H9 (cell line): ENCODE measurements at places on chromosomes 4 and X. TPM values are rescaled to one million over a fixed set of nuclear protein-coding genes. Genes with fewer than 3 reads are reported as not detected.

DNA sequence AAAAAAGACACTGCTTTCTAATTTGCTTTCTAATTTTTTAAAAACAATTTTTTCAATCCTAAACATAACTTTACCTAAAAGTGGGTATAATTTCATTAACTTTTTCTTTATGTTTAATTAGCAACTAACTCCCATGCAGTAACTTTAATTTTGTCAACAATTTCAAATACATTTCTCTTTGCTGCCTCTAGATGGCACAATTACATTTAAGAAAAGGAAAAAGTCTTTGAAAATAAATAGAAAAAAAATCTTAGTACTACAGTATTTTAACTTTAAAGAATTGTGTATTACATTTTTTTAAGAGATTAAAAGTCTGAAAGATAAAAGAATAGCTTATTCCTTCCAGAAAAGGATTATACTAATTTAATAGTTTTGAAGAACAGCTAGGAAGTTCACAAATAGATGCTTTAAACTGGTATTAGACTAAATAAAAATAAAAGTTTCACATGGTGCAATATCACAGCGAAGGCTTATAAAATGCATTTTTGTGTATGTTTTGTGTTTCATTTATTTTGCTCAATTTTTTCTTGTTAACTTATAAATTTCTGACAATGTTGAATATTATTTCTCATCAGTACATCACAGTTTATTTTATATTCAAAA lies 105.1 kb downstream of the ADGRA3 start:
- DNase-seq = no peak

- no peak for DNase-seq
These were observed 72.1 kb upstream of the DOCK11 start for GRCh38 chrX:118423558-118423957.

DNA sequence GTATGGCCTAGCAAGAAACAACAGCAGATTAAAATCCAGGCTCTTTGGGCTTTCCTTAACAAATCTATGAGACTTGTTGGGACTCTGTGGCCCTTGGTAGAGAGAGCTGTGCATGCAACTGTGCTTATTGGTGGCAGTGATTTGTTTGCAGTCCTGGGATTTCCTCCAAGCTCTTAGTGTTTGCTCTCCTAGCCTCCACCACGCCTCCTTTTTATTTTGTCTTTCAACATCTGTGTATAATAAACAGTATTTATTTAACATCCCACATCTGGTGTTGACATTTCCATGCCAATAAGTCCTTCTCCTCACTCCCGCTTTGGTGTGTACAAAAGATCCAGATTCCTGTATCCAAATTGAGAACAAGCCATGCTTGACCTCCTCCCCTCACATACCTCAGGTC lies 3.1 kb downstream of the TNMD start:
- DNase-seq = no peak

DNA sequence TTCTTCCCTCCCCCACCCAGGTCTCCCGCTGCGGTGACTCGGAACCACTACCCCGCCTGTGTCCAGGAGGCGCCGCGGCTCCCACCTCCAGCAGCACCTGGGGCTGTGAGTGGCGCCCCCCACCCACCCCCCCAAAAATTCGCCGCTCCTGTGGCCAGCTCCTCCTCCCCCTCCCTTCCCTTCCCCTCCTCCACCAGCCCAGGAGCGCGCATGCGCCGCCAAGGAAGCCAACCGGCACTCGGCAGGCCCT lies 278 bp downstream of the CLOCK start:
- no peak for DNase-seq

DNA sequence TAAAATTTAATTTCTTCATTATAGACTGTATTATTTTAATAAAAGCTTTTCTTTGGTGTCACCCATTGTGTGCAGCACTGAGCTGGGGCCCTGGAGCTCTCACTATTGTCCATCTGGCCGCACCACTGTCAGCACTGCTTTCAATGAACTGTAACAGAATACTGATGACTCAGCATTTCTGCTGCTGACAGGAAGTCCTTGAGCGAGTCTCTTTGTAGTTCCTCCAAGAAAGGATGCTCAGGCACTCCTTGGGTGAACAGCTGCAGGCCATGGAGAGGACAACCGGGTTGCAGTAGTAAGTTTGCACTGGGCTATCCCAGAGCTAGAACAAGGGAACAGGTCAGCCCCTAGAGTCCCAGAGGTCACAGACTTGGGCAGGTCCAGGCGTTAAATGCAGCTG lies 81.6 kb downstream of the SORBS2 start:
- no peak for DNase-seq

Gene GAGE12H
- total RNA-seq = not detected in 2 replicates

Gene GPR34
- not detected in 2 replicates for total RNA-seq

Gene DKC1
- 160 and 164 TPM in 2 replicates for total RNA-seq

GRCh38 chr4:138334346-138335016 lies 92.3 kb upstream of the SLC7A11 start:
- no peak for DNase-seq

- DNase-seq = no peak
These were observed 18.0 kb upstream of the UBA1 start for GRCh38 chrX:47175588-47175980.

Gene PHEX
- 0.11 and 0.15 TPM in 2 replicates for total RNA-seq

DNA sequence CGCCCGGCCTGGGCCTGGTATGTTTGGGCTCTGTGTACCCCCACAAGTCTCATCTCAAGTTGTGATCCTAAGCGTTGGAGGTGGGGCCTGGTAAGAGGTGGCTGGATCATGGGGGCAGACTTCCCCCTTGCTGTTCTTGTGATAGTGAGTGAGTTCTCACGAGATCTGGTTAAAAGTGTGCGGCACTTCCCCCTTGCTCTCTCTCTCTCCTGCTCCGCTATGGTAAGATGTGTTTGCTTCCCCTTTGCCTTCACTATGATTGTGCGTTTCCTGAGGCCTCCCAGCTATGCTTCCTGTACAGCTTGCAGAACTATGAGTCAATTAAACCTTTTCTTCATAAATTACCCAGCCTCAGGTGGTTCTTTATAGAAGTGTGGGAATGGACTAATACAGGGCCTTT lies 53.0 kb downstream of the CHST7 start:
- DNase-seq = no peak

- no peak for DNase-seq
These were observed 6.1 kb downstream of the SLC7A11 start for GRCh38 chr4:138236037-138236436.

Gene NLGN3
- 3.5 and 3.6 TPM in 2 replicates for total RNA-seq

GRCh38 chr4:154854362-154854761 lies 73.3 kb downstream of the RBM46 start:
- DNase-seq = no peak

Gene RHOH
- 7.1 and 8.2 TPM in 2 replicates for total RNA-seq

Gene DAPP1
- total RNA-seq = not detected in 2 replicates

DNA sequence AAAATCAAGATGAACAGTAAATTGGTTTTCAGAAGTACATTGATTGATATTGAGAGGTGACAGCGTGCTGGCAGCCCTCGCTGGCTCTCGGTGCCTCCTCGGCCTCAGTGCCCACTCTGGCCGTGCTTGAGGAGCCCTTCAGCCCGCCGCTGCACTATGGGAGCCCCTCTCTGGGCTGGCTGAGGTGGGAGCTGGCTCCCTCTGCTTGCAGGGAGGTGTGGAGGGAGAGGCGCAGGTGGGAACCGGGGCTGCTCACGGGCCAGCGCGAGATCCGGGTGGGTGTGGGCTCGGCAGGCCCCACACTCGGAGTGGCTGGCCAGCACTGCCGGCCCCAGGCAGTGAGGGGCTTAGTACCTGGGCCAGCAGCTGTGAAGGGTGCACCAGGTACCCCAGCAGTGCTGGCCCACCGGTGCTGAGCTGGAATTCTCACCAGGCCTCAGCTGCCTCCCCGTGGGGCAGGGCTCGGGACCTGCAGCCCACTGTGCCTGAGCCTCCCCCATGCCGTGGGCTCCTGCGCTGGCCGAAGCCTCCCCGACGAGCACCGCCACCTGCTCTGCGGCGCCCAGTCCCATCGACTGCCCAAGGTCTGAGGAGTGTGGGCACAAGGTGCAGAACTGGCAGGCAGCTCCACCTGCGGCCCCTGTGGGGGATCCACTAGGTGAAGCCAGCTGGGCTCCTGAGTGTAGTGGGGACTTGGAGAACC lies 25.2 kb downstream of the RAP2C start:
- DNase-seq = no peak

Gene SOD3
- 2.9 and 3.3 TPM in 2 replicates for total RNA-seq

GRCh38 chrX:38038501-38038900 lies 32.1 kb downstream of the SYTL5 start:
- DNase-seq = no peak

DNA sequence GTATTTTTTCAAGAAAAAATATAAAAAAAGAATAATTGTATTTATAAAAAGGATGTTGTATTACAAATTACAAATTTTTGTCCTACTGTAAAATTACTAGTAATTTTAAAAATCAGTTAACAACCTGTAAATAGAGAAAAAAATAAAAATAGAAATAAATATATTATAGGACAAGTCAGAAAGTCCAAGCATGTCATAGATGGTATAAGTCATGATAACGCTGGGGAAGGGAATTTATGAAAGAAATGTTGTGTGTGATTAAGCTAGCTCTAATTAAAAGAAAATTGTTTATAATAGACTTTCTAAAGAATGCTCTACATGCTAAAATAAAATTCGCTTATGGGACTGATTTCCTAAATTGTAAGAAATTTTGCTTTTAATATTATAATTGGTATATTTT lies 2329.9 kb downstream of the ARAP2 start:
- DNase-seq = no peak

DNA sequence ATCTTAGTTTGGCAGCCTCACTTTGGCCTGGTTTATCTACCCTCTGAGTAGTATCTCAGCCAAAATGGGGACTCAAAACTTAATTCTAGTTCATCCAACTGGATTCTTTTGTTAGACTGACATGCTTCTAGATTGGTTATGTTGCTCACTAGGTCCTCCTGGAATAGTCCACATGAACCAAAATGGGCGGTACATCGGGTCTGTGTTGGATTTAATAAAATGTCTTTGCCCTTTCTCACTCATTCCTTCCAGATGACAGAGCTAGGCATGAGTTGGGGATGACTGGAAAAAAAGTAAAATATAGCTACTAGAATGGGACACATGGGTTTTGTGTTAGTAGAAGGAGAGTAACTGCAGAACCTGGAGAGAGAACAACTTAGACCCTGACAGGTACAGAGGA lies 247.9 kb downstream of the CCSER1 start:
- no peak for DNase-seq

Gene LRRC66
- total RNA-seq = 0.09 TPM in 1 of 2 replicates, not detected in the other

DNA sequence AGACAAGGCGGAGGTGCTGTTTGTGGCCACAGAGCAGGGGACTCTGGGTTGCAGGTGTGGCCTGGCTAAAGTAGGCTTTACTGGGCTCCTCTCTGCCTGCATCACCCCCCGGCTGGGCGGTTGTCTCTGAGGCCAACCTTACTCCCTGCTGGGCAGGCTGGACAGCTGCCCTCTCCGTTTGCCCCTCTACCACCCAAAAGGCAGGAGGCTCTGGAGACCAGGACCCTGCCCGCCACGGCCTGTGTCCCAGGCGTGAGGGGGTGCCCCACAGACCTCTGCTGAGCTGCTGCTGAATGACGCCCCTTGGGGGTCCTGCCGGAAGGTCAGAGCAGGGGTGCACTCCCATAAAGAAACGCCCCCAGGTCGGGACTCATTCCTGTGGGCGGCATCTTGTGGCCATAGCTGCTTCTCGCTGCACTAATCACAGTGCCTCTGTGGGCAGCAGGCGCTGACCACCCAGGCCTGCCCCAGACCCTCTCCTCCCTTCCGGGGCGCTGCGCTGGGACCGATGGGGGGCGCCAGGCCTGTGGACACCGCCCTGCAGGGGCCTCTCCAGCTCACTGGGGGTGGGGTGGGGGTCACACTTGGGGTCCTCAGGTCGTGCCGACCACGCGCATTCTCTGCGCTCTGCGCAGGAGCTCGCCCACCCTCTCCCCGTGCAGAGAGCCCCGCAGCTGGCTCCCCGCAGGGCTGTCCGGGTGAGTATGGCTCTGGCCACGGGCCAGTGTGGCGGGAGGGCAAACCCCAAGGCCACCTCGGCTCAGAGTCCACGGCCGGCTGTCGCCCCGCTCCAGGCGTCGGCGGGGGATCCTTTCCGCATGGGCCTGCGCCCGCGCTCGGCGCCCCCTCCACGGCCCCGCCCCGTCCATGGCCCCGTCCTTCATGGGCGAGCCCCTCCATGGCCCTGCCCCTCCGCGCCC lies 920 bp downstream of the HTT-AS start:
- peak; percentile 45 for DNase-seq

DNA sequence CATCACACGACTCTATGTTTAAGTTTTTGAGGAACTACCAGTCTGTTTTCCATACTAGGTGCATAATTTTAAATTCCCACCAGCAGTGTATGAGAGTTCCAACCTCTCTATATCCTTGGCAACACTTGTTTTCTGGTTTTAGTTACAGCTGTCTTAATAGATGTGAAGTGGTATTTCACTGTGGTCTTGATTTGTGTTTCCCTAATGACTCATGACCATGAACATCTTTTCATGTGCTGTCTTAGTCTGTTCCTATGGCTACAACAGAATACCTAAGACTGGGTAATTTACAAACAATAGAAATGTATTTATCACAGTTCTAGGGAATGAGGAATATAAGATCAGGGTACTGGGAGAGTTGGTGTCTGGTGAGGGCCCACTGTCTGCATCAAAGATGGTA lies 51.5 kb upstream of the GPR78 start:
- DNase-seq = no peak

Gene G6PD
- total RNA-seq = 68.7 and 70.5 TPM in 2 replicates

DNA sequence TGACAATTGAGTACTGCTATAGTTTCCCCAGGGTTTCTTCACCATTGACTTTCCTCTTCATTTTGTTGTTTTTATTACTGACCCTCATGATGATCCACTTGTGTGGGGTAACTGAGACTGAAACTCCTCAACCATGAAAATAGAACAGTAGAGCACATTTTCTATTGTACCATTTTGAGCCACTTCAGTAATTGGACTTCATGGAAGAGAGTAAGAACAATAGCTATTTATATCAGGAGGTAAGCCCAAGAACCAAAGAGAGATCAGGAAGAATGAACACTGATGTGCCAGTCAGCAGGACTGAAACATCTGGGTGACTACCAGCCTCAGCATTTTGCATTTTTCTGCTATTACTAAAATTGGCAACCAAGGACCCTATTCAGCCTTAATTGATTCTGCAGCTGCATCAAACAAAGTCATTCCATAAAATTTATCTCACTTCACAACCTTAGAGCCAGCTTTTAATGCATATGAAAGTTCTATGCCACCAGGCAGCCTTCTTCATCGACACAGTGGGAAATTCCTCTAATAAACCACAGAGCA lies 151.4 kb downstream of the BANK1 start:
- DNase-seq = no peak

Gene GCNA
- 0.48 and 0.96 TPM in 2 replicates for total RNA-seq

GRCh38 chr4:152138451-152138850 lies 377.6 kb upstream of the GATB start:
- no peak for DNase-seq

DNA sequence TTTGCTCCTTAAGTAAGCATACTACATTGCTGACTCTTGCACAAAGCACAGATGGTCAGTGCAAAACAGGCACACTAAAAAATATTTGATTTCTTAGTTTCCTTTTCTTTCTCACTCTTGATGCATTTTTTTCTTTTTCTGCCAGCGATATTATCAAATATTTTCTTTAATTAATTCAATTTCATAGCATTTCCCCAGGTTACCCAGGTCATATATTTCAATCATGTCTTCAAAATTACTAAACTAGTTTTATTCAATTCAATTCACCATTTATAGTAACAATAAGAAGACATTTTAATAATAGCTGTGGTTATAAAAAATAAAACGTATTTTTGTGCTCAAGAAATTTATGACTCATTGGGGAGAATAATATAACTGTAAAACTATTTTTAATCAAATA lies 421.2 kb downstream of the GASK1B start:
- no peak for DNase-seq
